ENCODE measurements at places on chromosomes 4 and X.

GRCh38 chrX:115679460-115679859 is 118.5 kb downstream of the PLS3 start:
- DNase-seq = no peak

GRCh38 chr4:169899295-169899694 is 126.9 kb downstream of the MFAP3L start:
- no peak for DNase-seq

DNA sequence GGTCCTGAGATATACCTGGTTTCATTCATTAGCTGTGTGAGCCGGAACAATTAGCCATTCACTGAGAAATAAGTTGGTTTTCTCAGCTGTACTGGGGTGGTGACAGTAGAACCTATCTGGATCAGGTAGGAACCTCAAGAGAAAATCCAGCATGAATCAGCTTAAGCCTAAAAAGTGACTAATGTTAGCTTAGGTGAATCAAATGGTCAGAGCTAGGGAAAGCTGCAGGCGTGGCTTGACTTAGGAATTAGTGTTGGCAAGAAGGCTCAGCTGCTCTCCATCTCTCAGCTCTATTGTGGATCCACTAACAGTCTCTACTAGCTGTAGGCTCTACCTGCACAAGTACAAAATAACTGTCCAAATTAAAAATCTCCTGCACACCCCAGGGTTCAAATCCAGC is 1025.5 kb downstream of the RAB28 start:
- DNase-seq = no peak

- DNase-seq = no peak
Measured at GRCh38 chr4:87974856-87975462, 555 bp upstream of the SPP1 start.

DNA sequence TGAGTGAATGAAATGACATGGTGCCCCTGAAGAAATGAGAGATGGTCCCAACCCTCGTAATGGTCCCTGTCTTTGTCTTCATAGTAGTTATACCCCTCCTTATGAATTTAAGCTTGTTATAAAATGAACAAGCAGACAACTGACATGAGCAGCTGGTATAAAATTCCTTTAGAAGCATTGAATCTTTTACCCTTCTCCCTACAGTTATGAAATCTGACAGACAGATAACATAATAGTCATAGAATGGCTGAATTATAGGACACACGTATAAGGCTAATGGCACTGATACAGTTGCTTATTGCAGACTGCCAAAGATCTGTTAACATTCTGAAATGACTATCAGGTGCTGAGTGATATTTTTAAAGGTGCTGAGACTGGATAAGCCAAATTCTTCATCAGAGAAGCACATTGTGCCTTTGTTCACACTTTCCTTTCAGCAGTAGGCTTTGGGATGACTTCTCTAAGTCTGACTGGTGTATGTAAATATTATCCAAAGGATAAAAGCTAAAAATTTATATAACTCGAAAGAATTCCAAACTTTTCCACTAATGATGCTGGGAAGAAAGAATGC is 47.4 kb upstream of the PDGFC start:
- DNase-seq = no peak

- no peak for DNase-seq
Measured at GRCh38 chr4:184503869-184504300, 29.5 kb upstream of the IRF2 start.

- no peak for DNase-seq
Measured at GRCh38 chr4:5626913-5627312, 81.4 kb downstream of the EVC2 start.

DNA sequence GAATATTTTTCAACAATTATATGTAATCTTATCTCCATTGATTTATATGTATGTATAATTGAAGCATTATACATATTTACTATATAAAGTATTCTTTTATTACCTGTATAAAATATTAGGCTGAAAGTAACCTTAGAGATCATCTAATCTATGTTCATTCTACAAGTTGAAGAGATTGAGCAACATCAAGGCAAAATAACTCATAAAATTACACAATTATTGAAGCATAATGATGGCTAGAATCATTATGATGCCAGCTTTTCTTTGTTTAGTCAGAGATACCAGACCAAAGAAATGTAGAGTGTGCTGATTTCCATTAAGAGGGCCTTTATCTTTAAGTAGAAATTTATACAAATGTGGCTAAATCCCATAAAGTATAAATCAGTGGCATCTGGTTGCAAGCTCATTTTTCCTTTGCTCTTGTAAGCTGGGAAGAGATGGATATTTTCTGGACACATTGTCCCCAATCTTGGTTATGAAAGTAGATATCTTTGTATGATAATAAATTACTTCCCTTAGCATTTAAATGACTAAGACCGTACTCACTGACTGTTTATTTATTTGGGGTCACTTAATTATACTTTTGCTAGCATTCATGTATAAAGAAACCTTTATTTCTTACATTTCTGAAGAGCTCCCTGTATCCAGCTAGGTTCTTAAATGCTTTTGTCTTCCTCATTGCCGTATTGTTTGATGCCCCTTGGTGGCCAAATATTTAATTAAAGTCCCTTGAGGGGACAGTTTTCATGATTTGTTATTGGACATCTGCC is 339.8 kb downstream of the PCDH7 start:
- DNase-seq = no peak

- no peak for DNase-seq
Measured at GRCh38 chrX:46577221-46578005, 3.8 kb downstream of the CHST7 start.

- no peak for DNase-seq
Measured at GRCh38 chrX:75229774-75230173, 44.1 kb upstream of the UPRT start.

GRCh38 chrX:149829751-149830191 is 48.0 kb downstream of the MAGEA9 start:
- DNase-seq = no peak

DNA sequence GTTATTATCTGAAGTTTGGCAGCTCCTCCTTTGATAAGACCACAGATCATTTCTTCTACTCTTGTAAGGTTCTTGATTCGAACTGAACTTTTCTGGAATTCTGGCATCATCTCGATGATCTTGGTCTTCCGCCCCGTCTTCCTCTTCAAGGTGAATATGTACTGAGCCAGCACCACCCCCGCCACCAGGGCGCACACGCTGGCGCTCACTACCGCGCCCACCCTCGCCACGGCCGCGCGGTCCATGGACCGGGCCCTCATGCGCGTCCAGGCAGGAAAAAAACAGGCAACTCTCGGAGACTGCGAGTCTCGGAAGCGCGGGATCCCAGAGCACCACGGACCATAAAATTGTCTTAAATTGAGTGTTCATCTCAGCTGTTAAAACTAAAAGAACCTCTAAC is 458.4 kb upstream of the NDST3 start:
- DNase-seq = no peak

DNA sequence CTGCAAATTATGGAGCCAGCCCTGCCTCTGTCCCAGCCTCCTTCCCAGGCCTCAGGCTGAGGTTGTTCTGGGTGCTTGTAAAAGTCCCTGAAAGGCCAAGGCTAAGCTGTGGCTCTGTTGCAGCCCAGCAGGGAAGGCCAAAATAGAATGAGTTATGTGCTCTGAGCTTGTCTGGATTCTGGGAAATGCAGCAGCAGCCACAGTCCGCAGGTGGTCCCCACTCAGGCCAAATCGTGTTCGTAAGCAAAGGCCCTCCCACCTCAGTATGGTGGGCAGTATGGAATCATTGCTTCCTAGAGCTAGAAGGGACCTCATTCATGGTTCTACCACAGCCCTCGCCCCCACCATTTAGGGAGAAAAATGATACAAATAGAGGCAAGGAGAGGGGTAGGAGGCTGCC is 4.7 kb upstream of the TCEAL1 start:
- no peak for DNase-seq

- no peak for DNase-seq
Measured at GRCh38 chr4:7124689-7125442, 57.0 kb upstream of the GRPEL1 start.

DNA sequence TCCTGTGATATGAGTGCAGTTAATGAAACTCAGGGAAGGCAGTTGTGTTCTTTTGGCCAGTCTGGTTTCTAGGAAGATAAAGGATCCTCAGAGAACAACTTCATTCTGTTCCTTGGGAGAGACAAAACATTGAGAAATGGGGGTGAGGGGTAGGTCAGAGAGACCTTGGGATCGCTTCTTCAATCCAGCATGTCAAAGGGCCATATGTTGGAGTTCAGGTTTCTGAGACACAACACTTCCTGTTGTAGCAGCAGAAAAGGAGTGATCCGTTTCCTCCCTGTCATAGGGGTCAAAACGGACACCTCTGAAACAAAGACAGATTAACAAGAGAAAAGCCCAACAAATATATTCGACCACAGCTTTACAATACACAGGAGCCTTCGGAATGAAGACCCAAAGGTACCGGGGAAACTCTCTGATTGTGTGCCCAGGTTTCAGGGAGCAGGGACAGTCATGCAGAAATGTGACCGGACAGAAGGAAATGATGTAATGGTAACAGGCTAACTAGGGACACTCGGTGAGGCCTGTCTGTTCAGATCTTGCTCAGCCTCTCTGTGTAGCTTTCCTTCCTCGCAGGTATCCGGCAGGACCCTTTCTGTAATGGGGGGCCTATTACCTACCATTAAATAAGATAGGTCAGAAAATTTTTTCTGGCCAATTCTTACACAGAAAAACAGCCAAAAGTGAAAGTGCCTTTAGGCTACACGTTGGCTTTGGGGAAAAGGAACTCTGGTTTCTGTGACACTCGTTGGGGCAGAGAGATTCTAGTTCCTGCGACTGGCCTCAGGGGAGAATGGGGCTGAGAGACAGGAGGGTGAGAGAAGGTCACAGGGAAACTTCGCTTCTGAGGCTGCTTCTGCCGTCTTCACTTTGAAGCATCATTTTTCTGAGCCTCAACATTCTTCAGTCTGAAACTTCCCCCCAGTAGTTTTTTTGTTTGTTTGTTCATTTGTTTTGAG is 103.3 kb upstream of the TLR3 start:
- no peak for DNase-seq

DNA sequence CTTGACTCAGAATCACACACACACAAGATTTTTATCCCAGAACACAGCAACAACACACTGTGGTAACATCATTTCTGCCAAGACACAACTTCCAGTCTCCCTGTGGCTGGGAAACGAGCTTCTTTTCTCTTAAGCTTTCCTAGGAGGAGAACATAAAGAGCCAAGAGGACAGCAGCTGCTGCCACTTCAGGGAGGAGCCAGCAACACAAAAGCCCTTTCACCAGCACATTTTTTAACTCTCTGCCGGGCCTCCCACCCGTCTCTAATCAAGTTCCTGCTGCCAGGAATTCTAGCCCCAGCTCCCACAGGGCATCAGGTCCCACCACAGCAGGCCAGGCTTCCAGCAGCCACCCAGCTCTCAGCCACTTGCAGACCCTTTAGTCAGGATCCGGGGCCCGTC is 22.4 kb downstream of the FAT1 start:
- DNase-seq = no peak
